Caki2 (cell line): ENCODE measurements at places on chromosomes 12 and 14.

GRCh38 chr12:117142094-117142493, 42.9 kb upstream of the TESC start:
- DNase-seq, result no peak

DNA sequence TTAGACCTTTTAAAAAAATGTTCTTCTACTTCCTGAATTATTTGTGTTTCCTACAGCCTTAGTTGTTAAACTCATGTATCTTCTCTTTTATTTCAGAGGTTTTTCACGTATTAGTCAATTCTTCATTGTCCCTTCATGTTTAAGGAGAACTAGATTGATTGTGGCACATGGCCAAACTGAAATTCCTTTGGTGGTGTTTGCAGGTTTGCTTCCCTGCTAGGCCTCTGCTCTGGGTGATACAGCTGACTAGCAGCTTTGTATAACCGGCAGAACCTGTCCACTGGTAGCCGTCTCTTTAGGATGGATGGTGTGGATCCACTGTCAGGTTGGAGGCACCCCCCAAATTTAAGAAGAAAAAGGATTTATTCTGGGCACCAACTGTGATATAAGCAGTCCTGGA, 262.1 kb downstream of the FBXL14 start:
- DNase-seq, result no peak

DNA sequence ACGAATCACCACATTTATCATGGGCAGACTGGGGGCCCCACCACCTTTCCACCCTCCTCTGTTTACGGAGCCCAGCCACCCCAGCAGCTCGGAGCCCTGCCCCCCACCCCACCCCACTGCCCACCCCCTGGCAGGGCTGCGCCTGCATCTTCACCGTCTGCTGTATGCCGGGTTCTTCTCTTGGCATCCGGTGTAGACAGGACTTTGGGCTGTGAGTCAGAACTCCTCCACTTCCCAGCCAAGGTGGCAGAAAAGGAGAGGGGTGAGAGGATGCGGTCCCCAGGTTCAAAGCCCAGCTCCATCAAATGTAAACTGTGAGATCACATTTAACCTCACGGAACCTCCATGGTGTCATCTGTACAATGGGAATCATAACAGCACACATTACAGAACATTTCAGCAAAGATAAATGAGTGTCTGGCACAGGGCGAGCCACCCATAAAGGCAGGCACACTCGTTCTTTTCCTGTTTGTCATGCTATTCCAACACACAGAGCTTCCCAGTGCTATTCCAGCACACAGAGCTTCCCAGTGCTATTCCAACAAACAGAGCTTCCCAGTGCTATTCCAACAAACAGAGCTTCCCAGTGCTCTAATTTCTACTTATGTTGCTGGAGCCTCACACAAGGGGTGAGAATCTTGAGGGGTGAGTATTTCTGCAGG, 292.7 kb upstream of the RTL1 start:
- no peak for DNase-seq

GRCh38 chr12:130320536-130320935, 17.2 kb upstream of the PIWIL1 start:
- DNase-seq, result no peak

DNA sequence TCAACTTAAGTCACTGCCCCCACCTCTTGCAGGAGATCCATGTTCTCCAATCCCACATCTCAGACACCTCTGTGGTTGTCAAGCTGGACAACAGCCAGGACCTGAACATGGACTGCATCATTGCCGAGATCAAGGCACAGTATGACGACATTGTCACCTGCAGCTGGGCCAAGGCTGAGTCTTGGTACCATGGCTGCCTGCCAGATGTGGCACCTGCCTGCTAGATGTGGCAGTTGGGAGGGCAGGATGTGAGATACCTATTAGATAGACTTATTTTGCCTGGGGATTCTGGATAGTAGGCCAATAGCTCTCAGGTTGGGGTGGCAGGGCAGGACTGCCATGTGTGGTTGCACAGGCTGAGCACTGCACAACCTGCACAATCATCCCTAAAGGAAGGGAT, 7.9 kb upstream of the KRT86 start:
- DNase-seq, result no peak

DNA sequence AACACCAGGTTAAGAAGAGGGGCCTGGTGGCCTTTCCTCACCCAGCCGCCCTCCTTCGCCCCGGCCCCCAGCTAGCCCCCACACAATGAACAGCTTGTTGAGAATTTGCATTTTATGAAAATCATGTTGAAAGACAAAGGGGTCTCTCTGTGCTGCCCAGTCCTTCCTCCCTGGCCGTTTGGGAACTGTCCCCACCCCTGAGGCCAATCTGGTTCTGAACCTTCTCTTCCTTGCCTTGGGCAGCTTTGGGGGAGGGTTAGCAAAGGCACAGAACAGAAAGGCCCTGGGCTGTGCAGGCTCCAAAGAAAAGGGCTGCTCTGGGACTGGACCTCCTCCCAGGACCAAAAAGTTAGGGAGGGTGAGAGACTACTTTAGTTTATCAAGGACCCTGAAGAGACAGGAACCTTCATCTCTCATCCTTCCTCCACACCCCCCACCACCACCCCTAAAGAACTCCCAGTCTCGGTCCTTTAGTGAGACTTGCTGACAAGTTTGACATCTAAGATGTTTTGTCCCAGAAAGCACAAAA, 1.3 kb downstream of the TAMALIN start:
- DNase-seq, result no peak

- DNase-seq, result peak; percentile 42
Observed at GRCh38 chr12:113174461-113175384, 10.6 kb downstream of the DDX54 start.

- peak; percentile 100 for DNase-seq
Observed at GRCh38 chr12:47763481-47764346, 5.0 kb upstream of the RAPGEF3 start.

- DNase-seq, result no peak
Observed at GRCh38 chr12:44780221-44780790, 95.8 kb downstream of the NELL2 start.

GRCh38 chr12:124613151-124613585, 45.8 kb upstream of the NCOR2 start:
- DNase-seq, result no peak

DNA sequence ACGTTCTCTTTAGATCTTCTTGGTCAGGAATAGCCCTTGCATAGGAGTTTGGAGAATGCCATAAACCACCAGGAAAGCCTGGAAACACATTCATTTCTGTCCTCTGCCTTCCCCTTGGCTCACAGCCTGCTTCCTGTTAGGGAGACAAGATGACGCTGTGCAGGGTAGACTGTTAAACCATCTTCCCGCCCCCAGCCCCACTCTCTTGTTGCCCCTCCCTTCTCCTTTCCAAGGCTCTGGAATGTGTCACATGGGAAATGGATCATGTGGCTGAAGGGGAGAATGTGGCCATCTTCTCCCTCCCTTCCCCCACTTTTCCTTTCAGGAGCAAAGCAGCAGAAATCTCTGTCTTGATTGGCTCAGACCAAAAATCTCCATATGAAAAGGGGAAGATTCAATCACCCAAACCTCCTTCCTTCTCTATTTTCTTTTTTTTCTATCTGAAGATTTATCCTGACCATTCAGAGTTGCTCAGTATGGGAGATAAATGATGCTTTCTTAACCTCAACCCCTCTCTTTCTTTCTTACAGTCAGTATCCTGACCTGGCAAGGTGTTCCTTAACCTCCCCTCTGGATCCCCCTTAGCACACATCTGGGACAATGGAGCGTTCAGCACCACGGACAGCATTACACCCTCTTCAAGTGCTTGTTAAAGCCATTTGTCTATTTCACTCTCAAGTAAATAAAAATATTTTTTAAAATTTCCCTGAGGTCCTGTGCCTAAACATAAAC, 11.4 kb downstream of the GPR19 start:
- DNase-seq, result peak; percentile 33

- DNase-seq, result no peak
Observed at GRCh38 chr12:125704803-125705202, 639.6 kb downstream of the AACS start.

- peak; percentile 10 for DNase-seq
Observed at GRCh38 chr12:43776498-43776897, 17.7 kb downstream of the IRAK4 start.

DNA sequence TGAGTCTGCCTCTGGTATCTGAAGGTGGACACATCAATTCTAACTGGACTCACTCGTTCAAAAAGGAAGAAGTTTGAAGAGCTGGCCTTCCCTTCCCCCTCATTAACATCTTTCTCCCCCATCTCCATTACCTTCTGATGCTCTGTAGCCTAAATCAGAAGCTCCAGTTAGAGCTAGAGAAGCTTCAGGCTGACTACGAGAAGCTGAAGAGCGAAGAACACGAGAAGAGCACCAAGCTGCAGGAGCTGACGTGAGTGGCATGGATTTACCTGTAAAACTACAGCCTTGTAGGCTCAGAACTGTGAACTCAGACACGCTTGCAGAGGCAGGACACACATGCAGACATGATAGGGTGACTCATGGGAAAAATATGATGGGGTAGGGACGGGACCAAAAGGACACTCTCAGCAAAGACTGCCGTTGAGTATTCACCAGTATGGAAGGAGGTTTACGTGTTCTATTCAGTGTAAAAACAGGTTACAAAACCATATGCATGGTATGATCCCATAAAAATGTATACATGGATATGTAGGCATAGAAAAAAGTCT, 14.3 kb upstream of the PIP4K2C start:
- no peak for DNase-seq

GRCh38 chr14:72839753-72840607, 53.9 kb downstream of the DPF3 start:
- DNase-seq, result no peak

DNA sequence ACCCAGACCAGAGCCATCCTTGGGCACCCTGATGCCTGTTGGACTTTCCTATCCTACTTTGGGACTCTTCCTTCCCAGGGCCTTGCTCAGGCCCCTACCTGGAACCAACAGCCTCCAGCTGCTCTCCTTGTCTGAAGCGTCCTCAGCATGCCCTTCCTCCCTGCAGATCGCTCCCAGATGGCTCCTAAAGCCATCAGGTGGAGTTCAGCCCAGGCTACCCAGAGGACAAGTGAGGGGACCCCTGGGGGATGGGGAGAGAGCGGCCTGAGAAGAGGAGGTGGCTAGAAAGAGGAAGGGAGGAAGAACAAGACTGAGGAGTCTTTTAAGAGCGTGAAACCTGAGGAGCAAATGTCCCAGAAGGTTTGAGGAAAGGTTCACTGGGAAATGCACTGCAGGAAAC, 236.6 kb downstream of the ZFP36L1 start:
- DNase-seq, result no peak

GRCh38 chr12:128623748-128624147, 200.0 kb downstream of the SLC15A4 start:
- no peak for DNase-seq

- DNase-seq, result no peak
Observed at GRCh38 chr14:88095791-88096190, 90.9 kb downstream of the GPR65 start.

DNA sequence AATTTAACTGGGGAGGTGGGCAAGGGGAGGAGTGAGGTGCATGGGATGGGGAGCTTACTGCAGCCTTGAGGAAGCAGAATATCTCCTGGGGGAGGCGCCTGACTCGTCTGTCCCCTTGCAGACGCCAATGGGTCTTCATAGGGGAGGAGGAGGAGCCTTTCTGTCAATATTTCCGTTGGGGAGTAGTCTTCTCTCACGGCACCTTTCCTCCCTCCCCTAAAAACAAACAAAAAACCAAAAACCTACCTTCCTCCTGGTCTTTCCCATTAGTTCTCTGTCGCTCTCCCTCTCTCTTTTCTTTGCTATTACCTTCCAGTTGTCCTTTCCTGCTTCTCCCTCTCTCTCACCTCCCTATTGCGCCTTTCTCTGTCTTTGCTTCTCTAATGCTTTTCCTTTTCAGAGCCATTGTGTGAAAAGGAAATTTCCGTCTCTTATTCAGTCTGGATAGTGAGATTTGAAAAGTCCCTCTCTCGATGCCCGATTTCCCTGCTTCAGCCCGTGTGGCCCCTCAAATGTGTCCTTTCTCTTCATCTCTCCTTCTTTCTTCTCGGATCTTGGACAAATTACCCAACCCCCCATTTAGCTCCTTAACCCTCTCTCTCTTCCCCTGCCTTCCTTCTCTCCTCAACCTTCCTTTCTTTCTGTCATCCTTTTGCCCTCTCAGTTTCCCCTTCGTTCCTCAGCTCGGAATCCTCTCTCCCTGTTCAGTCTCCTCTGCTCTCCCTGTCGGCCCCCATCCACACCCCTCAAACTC, 5.9 kb downstream of the GPR84 start:
- DNase-seq, result no peak

DNA sequence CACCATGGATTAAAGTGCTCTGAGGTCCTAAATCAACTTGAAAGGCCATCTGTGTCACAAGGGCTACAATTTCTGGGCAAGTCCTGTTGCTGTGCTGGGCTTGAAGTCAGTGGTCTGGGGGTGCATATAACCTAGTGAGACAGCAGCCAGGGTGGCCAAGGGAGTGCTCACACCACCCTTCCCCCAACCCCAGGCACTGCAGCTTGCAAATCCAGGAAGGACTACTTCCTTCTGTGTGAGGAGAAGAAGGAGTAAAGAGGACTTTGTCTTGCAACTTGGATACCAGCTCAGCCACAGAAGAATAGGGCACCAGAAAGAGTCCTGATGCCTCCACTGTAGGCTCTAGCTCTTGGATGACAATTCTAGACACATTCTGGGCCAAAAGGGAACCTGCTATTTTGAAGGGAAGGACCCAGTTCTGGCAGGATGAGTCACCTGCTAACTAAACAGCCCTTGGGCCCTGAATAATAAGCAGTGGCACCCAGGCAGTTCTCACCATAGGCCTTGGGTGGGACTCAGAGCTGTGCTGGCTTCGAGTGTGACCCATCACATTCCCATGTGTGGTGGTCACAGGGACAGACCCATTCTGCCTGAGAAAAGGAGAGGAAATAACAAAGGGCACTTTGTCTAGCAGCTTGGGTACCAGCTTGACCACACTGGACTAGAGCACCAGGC, 32.6 kb upstream of the DHRS7 start:
- DNase-seq, result no peak

GRCh38 chr14:84965279-84965678, 564.7 kb upstream of the FLRT2 start:
- DNase-seq, result no peak

- no peak for DNase-seq
Observed at GRCh38 chr14:69693145-69693544, 73.8 kb upstream of the SRSF5 start.

- no peak for DNase-seq
Observed at GRCh38 chr12:50276912-50277671, 6.2 kb downstream of the LIMA1 start.

GRCh38 chr14:66104486-66104885, 381.7 kb upstream of the CCDC196 start:
- DNase-seq, result no peak

GRCh38 chr12:72586456-72586855, 314.3 kb downstream of the TRHDE start:
- DNase-seq, result no peak

DNA sequence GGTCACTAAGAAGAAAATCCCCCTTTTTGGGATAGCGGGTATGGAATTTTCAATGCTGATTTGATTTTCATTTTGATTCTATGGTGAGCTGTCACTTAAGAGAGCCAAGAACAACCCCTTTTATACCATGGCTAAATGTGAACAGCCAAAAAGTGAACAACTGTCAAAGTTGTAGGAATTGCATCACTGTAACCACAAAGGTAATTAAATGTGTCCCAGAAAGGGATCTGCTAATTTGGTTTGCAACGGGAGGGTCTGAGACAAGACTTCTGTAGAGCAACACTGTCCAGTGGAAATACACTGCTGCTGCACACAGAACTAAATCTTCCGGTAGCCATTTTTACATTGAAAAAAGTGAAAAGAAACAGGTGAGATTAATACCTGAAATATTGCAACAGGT, 14.6 kb downstream of the CHST11 start:
- DNase-seq, result no peak
